Ureter (tissue), 1 donor: ENCODE measurements at places on chromosomes 16 and 17.
A peak's percentile ranks its signal among the peaks of the same experiment; 100 is the strongest.

DNA sequence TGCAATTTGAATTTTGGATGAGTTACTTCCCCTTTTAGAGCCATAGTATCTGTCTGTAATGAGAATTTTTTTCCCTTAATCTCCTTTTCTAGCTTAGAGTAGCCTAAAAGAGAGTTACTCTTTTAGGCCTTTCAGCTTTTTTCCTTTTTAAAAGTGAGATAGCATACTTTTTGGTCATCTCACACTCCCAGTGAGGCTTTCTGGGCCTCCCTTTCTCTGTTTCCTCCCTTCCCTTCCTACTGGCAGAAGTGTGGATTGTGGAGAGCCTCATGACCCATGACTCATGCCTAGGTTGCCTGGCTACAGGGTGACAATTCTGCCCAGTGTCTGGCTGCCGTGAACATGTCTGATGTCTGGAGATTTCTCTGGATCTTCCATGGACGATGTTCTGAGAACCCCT lies 15.2 kb downstream of the KRT23 start:
- no peak for DNase-seq

GRCh38 chr16:1036726-1037393 lies 35.7 kb upstream of the SSTR5 start:
- peak; percentile 74 for DNase-seq

- DNase-seq, result no peak
Measured at GRCh38 chr17:36761203-36761950, 160.0 kb downstream of the MRM1 start.

DNA sequence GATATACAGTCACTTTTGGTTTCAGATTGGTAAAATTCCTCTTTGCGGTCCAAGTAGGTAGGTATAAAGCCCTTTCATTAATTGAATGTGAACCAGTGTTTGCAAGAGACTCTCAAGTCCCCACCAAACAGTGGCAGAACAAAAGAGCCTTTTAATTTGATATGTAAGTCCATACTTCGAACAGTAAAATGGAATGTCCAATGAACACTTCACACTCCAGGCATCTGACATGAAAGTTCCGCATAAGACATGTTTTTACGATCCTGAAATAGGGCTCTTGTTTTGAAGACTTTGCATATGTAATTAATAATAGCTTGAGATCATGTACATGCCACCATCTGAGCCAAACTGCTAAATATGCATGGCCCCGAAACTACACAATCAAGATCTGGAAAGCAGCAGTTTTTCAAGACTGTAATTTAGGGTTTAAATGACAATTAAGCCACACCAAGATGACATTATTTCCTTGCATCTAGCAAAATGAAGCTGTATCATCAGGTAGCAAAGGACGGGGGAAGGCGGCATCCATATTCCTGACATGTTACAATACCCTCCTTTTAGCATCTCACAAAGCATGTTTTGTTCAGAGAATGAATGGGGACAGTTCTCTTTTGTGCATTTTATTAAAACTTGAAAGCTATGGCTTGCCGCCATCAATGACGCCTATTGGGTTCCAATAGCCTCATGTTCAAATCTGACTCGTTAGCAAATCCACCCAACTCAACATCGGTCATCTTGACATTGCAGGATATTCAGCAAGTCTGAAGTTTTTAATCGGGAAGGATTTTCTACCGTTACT lies 39.4 kb downstream of the LITAF start:
- DNase-seq, result no peak

GRCh38 chr17:68539548-68540467 lies 27.6 kb downstream of the PRKAR1A start:
- no peak for DNase-seq

DNA sequence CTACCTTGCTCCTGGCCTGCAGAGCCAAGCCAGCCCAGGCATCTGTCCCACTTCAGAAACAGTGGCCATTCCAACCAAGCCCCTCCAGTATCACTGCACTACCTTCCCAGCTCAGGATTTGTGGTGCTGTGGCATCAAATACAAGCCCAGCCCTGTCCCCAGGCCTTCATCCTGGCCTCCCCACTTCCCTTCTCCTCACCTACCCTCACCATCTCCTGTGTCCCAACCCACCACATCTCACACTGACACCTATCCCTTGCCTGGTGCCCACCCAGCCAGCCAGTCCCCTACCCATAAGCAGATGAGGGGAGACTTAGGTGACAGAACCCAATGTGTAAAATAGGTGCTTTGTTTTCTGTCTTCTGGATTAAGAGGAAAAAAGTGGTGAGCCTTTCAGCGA lies 66.0 kb upstream of the CDH5 start:
- peak; percentile 7 for DNase-seq

DNA sequence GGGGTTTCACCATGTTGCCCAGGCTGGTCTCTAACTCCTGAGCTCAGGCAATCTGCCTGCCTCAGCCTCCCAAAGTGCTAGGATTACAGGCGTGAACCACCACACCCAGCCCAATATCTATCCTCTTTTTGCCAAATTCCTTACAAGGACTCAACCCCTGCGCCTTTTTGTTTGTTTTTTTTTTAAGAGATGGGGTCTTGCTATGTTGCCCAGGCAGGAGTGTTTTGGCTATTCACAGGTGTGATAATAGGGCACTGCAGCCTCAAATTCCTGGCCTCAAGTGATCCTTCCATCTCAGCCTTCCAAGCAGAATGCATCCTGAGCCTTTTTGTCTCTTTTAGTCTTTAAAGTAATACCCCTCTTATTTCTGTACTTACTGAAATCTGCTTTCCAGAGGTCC lies 17.0 kb downstream of the SP2 start:
- DNase-seq, result no peak

DNA sequence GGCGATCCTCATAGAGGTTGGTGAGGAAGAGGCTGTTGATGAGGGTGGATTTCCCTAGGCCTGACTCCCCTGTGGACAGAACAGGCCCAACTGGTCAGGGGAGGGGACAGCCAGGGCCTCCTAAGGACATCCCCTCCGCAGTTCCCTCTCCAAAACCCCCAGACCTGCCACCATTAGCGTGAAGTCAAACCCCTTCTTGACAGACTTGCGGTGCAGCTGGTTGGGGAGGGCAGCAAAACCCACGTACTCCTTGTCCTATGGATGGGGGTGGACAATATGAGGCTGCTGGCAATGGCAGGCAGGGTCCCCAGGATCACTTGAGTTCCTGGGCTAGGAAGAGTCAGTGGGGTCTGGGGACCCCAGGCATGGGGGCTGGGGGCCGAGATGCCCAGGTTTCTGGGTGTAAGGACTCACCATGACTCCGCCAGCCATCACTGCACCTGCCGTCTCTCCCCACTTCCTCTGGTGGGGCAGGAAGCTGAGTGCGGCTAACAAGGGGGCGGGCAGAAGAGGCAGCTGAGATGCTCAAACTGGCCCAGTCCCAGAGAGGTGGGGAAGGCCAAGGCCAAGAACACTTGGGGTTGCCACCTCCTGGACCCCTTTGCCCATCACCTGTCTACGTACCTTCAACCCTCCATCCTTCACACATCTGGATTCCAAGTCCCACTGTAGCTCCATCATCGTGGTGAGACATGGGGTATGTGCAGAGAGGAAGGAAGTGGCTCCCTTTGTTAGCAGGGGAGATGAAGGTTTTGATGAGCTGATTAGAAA lies at the start of gene SEPTIN1:
Gene SEPTIN1, minus strand, starts transcription at position 451 of the 771 bp plus-strand sequence. Its CDS starts 19 bp downstream, at position 432.
- no peak for DNase-seq

- no peak for DNase-seq
Measured at GRCh38 chr16:2751577-2752034, 832 bp upstream of the SRRM2 start.

GRCh38 chr17:53749178-53749577 lies 73.5 kb upstream of the KIF2B start:
- no peak for DNase-seq

DNA sequence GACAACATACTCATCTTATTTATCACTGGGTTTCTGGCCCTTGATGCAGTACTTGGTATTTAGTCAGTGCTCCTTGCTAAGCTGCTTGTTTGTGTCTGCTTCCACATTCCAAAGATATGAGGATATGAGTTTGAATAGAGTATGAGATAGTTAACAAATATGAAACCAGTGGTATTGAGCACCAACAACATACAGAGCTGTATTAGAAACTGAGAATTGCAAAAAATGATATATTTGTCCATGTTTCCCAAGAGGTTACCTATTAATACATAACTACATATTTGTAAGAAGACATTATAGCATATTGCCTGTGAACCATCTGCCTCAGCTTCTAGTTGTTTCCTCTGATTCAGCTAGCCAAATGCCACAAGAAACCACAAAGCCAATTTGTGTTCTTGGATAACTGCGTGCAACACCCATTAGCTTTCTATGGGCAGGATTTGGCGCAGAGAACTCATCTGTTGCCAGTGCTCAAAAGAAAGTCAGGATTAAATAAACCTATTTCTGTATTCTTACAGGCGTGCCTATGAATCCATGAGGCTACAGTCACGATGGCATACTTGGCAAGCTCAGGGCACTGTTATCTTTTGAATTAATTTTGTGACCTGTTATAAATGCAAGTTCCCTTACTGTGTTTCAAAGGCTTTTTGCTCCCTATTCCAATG lies 194.4 kb downstream of the MAP2K6 start:
- DNase-seq, result no peak

- no peak for DNase-seq
Measured at GRCh38 chr17:34302636-34303035, 16.6 kb upstream of the CCL8 start.
